ENCODE measurements at places on chromosomes 2 and 18.

DNA sequence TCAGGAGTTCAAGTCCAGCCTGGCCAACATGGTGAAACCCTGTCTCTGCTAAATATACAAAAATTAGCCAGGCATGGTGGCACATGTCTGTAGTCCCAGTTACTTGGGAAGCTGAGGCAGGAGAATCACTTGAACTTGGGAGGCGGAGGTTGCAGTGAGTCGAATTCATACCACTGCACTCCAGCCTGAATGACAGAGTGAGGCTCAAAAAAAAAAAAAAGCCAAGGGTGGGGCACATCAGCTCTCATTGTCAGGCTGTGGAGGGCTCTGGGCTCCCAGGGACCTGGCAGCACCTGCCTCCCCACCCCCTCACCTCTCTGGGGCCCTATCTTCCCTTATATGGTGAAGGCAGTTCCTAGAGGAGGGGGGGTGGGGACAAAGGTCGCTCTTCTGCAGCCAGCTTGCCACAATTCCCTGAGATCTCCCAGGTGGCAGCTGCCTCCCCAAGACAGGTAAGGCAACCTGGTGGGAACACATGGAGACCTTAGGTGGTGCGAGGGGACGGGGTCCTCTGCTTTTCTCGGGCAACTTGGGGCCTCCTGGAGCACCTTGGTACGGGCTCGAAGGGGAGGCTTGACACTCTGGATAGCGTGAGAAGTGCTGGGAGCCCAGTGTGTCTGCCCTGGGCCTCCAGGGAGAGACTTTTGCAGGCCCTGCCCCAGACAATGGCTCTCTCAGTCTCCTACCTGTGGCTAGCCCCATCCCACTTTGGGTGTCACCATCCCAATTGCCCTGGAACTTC, at the start of gene VIL1:
TSS of gene VIL1 (plus strand) at position 407 of the 742 bp plus-strand sequence. CDS start 4,656 bp downstream, outside the sequence.
- DNase-seq: no peak

DNA sequence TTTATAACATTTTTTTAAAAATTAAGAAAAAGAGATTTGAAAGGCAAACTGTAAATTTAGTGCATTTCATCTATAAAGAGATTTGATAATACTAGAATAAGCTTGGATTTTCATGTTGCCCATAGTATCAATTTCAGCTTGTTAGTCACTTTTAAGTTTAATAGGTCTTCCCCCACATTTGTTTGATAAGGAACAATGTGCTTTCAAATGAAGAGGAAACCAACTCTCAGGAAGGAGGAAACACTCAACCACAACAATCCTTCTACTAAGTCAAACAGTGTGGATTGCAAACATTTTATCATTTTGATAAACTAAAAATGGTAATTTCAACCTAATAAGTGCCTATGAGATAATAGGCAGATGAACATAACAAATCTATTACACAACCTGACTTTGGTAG, 397.1 kb upstream of the CDH20 start:
- DNase-seq: no peak

DNA sequence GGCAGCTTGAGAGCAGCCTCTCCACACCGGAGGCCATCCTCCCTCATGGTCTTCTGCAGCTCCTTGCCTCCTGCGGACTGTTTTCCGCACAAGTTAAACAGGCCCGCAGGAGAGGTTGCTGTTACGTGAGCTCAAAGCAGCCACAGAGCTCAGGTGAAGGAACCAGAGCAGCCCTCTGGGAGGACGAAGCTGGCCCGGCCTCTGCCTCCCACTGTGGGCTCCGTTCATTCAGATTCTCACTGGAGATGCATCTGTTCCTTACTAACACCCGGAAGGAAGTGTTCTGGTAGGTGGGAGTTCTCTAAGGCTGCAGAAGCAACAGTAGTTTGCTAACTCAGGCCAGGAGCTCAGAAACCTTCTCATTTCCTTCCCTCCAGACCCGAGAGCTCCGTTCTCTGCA, 10.9 kb downstream of the DIPK1C start:
- no peak for DNase-seq

GRCh38 chr18:34704074-34704473, 6.0 kb upstream of the DTNA start:
- no peak for DNase-seq

DNA sequence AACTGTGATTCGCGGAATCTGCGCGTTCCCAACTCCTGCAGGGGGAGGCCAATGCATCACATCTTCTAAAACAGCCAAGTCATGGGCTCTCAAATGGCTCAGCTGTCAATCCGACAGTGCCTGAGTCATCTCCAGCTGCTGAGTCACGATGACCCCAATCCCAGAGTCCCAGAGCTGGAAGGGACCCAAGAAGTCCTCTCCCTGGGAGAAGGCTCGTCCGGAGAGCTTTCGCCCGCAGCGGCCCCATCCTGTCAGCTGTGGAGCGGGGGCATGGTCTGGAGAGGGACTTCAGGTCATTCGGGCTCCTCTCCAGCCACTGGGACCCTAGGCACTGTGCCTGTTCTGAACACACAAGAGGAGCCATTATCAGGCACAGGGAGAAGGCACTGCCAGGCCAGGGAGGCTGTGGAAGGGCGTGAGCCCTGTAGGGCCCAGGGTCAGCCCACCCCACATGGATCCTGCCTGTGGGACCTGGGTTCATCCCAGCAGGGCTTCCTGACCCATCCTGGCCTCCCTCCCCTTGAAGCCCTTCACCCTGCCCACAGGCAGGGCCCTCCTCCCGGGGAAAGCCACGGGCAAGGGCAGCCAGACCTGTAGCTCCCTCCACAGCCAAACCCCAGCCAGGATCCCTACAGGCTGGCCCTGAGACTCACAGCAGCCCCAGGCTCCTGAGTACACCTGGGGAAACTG, 47.6 kb upstream of the GPC1 start:
- no peak for DNase-seq

GRCh38 chr2:72198532-72199241, 51.0 kb upstream of the CYP26B1 start:
- peak; percentile 65 for DNase-seq

- DNase-seq: no peak
Observed at GRCh38 chr2:75516378-75517360, 44.1 kb downstream of the EVA1A start.

- DNase-seq: no peak
Observed at GRCh38 chr2:178247250-178247649, 52.9 kb downstream of the OSBPL6 start.

DNA sequence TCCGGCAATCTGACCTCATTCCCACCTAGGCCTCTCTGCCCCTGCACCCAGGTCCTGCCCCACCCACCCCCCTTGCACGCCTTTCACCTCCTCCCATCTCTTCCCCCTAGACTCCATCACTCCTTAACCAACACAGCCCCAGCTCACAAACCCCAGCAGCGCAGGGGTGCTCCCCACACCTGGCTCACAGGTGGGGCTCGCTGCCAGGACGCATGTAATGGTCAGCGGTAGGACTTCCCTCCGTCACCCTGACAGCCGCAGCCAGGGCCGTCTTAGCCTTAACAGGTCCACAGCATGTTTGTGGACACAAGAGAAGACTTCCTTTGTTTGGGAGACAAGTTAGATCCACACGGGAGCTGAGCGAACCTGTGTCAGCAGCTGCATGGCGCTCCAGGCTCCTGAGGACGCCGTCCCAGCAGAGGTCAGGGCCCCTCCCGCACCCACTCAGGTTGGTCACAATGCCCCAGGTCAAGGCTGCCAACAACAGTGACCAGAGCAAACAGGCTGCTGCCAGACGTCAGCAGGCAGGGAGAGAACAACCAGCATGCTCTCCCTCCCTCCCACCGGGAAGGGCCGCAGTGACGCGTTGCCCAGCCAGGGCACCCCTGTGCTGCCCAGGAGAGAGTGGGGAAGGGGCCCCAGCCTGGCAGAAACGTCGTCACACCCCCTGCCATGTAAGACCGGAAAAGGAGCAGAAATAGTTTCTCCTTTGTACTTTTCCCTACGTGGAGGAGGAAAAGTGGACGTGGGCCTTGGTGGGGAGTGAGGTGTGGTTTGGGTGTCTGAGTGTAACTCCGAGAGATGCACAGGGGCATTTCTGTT, 68.0 kb downstream of the PXDN start:
- DNase-seq: no peak

- DNase-seq: no peak
Observed at GRCh38 chr2:64607381-64608304, 46.1 kb downstream of the SERTAD2 start.

DNA sequence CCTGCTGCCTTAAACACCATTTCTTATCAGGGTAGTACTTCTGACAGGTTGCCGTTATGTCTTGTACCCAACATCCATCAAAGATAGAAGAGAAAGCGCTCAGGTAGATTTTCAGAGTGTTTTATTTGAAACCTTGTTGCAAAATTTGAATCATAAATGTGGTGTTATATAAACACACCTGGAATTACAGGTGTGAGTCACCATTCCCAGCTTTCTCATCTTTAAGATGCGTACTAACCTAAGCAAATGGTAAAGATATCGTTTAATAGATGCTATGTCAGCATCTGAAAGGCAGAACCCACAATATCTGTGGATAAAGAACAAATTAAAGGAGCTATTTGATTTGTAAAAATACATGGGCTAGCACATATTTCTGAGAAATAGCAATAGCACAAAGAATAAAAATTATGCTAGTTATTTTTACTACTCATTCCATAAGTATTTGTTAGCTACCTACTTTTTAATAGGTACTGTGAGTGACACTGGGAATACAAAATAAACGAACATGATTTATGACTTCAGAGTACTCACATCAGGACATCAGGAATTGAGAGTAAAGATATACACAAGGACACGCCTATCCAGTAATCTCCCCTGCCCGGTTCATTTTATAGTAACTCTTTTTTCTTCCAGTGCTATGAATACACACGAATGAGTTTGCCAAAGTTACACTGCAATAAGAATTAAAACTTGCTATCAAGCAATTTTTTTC, 193.8 kb downstream of the RBM43 start:
- no peak for DNase-seq

DNA sequence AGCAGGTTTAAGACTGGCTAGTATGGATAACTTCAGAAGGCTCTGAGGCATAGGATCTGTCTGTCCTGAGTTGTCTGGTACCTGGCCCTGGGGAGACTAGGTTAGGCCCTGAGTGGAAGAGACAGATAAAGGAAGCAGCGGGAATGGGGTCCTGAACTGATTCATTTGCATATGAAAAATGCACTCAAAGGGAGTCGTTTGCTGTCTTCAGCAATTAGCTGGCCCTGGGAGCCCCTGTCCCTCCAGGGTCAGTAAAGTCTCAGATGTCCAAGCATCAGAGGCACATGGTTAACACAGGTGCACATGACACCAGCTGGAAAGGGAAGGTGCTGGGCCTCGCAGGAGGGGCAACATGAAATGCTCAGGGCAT, 172.4 kb downstream of the ACOXL start:
- no peak for DNase-seq

DNA sequence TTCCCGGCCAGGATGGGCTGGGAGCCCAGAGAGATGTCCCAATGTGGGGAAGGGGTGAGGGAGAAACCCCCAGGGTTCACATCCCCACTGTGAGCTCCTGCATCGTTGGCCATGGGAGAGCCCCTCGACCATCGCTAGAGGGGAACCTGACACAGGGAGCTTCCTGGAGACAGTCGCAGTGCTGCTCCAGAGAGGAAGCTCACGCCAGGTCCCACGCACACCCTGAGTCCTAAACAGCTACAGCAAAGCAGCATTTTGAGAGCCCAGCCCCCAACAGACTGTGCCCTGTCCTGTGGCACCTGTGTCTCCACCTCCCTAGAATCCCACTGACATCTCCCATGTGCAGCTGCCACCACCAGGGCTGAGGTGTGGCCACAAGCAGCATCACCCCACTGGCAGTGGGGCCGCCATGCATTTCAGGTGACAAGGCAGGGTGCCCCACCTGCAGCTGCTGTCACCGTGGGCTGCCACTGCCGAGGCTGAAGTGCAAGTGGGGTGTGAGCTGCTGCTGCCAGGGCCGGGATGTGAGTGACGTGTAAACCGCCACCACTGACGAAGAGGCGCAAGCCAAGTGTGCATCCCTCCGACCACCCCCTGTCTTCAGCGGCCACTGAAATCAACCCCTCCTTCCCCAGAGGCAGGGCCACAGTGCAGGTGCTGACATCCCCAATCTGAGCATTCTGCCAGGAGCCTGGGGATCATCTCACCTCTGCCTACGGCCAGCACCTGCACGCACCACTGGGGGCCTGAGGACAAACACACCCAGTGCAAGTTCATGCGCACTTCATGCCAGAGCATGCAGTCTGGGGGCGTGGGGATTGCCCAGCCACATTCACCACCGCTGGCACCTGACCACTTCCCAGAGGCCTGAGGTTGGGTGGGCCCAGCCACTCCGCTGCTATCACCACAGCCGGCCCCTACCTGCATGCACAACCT, 467.7 kb upstream of the SALL3 start:
- no peak for DNase-seq

- no peak for DNase-seq
Observed at GRCh38 chr18:47407736-47408135, 156.3 kb upstream of the SKOR2 start.

GRCh38 chr2:66239655-66240054, 195.3 kb upstream of the MEIS1 start:
- no peak for DNase-seq

Measured in suppressor macrophage treated with lipopolysaccharide for 1 hour (primary cell).